Fibroblast of skin of scalp (primary cell): ENCODE measurements at places on chromosomes 7 and 10.

DNA sequence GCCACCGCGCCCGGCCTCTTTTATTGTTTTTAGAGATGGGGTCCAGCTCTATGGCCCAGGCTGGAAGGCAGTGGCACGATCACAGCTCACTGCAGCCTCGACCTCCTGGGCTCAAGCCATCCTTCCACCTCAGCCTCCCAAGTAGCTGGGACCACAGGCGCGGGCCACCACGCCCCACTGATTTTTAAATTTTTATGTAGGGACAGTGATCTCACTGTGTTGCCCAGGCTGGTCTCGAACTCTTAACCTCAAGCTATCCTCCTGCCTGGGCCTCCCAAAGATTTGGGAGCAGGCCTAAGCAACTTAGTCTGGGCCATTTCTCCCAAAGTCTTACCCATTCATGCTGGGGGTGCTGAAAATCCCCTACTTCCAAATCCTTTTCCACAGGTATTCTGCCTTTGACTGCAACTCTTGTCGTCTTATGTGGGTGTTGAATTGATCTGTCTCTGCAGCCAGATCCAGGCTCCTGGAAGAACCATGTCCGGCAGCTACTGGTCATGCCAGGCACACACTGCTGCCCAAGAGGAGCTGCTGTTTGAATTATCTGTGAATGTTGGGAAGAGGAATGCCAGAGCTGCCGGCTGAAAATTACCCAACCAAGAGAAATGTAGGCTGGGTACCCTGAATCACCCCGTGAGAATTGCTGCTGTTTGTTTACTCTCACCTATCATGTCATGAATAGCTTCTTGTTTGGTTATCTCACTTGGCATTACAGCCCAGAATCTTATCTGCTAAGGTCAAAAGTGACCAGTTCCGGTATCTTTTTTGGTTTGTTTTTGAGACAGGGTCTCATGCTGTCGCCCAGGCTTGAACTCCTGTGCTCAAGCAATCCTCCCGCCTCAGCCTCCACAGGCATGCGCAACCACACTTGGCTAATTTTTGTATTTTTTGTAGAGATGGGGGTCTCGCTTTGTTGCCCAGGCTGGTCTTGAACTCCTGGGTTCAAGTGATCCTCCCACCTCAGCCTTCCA is 1.1 kb downstream of the ZDHHC4 start:
- no peak for DNase-seq

DNA sequence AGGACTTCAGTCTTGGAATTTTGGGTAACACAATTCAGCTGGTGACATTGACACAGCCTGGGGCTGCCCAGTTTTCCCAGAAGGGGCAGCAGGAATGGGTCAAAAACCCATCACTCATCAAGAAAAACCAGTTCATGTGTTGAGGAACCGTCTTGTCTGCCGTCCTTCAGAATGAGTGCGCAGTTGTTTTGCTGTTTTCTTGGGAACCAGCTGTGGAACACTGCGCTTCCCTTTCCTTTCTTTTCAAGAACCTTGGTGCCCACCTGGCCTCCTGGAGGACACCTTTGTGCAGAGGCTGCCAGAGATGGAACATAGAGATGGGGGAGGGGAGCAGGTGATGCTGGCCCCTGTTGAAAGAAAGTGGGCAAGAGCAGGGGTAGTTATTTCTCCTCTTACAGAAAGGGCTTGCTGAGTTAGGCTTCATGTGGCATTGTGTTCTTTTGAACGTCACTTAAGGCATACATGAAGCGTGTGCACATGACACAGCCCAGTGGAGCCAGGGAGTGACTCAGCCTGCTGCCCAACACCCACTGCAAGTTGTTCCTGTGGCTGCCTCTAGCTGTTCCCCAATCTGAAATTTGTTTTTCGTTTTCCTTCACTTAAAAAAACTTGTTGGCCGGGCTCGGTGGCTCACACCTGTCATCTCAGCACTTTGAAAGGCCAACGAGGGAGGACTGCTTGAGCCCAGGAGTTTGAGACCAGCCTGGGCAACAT is 87.4 kb upstream of the TNS3 start:
- DNase-seq = peak; percentile 92

DNA sequence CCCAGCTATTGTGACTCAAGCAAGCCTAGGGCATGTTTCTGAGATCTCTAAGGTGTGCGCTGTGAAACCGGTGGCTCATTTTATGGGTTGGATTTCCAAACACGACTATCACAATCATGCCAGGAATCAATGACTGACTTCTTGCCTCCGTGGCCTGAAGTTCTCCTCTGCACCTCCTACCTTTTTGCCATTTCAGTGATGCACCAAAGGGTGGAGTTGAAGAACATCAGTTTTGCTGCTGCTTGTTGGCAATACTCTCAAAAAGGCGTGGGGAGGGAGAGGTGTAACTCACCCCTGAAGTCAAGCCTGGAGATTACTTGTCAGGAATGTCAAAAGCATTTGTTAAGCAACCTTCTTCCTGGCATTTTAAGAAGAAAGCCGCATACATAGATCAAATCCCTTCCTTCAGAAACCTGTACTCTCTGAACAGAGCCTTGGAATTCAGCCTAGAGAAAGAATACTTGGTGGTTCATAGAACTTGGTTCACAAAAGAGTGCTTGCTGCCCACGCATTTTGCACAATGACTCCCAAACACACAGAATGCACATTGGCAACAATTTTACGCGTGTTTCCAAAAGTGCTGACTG is 41.0 kb downstream of the KIAA1217 start:
- DNase-seq = no peak

DNA sequence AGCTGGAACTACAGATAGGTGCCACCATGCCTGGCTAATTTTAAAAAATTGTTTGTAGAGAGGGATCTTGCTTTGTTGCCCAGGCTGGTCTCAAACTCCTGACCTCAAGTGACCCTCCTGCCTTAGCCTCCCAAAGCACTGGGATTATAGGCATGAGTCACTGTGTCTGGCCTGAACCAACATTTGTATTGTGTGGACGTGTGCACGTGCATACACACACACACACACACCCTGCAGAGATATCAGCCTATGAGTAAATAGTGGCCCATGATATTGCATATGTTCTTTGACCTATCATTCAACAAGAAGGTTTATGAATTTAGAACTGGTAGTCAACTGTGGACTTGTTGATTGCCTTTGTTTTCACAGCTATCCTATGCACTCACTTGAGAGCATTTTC is 161.6 kb downstream of the BAMBI start:
- peak; percentile 18 for DNase-seq

DNA sequence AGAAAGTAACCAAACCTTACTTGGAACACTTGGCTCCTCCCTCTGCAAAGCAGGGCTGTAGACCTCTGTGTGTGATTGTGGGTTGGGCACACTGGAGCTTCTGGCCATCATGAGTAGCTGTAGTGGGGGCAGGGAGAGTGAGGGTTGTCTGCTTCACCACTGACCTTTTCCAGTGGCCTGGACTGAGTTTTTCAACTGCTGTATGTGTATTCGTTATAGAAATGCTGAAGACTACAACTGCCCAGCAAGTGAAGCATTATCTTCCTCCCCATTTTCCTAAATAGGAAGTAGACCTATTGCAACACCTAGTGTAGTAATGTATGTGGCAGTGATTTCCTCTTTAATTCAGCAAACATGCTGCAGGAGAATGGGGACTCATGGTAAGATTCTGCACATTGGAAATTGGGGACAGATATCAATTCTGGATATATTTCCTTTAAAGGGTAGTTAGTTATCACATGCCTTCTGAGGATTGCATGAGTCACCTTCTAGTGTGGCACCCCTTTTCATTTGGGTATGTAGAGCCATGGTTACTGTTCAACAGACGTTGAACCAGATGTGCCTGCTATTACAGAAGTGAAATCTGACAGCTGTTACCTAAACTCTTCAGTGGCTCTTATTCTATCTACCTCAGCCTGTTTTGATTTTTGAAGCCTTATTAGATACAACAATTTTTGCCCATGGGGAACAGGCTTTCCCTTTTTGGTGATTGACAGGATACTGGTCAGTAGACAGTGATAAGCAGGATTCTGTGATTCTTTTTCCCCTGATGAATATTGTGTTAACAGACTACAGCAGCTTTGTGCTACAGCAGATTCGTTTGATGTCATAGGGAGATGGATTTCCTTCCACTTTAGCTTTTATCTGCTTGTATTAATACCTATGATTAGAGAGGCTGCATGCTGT is 130.9 kb downstream of the SND1 start:
- DNase-seq = no peak

- DNase-seq = no peak
Measured at GRCh38 chr10:123356799-123357198, 202.6 kb downstream of the BUB3 start.

DNA sequence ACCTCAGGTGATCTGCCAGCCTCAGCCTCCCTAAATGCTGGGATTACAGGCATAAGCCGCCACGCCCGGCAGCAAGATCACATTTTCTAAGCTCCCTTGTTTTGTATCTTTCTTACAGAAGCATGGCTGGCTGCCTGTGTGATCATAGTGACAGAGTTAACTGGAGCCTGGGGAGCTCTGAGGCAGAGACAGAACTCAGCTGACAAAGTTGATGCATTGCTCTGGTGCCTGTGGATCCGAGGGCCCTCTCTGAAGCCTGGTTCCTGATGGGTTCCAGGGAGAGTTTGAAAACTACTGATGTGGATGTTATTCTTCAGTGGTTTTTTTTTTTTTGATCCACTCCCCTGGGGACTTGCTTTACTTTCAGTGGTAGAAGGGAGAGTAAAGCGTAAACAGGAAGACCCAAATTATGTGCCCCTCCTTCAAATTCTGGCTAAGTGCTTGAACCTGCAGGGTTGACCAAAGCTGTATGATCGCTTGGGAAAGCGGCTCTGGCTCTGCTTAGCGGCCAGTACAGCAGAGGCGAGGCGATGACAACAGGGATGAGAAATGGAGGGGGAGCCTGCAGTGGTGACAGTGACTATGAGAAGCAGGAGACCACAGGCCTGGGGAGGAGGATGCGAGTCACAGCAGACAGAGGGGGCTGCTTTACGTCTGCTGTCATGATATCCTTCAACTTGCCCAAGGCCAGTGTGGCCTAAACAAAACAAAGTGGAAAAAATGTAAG is 6.8 kb upstream of the EFCAB10 start:
- peak; percentile 60 for DNase-seq

DNA sequence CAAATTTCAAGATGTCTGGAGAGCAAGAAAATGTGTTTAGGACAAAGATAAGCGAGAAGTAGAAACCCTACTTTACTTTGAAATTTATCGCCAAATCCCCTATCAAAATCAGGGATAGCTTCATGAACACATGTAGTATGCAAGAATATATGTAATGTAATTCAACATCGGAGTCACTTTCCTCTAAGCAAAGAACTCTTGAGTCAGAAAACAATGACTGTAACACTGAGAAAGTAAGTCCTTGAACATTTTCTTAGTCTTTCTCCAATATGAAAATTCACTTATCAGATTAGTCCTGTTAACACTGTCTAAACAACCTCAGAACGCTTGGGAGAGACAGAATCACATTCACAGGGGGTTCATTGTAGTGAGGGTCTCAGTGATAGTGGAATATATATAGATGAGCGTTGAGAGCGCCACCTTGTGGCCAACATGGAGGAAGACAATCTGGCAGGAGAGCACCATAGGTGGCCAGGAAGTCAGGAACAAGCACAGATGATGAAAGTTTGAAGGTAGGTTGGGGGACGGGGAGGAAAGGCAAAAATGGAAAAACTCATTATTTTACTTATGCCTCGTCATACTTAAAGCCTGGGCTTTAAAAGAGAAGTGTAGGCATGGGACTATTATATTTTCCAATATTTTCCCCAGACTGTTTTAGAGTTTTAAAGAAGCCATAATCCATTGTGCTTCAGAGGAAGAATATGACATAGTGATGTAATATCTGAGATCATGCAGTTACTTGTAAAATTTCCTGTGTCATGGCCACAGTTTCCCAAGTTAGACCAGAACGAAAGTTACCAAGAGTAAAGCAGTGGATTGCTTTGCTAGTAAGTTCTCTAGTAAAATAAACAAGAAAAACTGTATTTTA is 115.5 kb upstream of the GNAI1 start:
- DNase-seq = peak; percentile 64

- no peak for DNase-seq
Measured at GRCh38 chr7:30091987-30092386, 42.8 kb upstream of the MTURN start.

DNA sequence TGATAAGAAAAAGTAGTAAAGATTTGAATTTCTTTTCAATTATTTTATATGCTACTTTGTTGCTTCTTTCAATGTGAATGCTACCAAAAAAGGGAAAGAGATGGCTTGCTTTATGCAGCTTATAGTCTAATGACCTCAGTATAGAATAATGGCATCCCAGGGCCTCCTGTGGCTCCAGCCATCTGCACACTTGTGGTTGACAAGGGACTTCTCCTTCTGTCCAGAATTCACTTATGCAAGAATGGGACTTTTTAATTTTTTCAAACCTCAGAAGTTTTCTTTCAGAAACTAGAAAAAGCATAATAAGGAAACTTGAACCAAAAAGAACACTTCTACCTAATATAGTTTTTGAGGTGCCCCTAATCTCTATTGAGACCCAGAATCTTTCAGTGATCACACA is 310.9 kb downstream of the CTNNA3 start:
- peak; percentile 6 for DNase-seq

DNA sequence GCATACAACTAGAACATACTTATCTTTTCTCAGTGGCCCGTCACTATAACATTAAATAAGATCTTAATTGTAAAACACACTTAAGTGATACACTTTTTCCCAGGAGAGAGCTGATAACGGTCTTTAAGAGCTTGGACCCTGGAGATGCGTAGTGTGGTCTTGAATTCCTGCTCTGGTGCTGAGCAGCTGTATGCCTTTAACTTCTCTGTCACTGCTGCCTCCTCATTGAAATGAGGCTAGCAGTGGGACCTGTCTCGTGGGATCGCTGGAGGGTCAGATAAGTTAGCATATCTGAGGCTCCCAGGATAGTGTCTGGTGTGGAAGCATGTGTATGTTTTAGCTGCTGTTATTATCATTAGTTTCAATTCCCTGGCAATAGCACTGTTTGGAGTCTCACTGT is 194.9 kb downstream of the SDK1 start:
- no peak for DNase-seq

- DNase-seq = peak; percentile 88
Measured at GRCh38 chr10:1360558-1361164, 304.5 kb downstream of the WDR37 start.

DNA sequence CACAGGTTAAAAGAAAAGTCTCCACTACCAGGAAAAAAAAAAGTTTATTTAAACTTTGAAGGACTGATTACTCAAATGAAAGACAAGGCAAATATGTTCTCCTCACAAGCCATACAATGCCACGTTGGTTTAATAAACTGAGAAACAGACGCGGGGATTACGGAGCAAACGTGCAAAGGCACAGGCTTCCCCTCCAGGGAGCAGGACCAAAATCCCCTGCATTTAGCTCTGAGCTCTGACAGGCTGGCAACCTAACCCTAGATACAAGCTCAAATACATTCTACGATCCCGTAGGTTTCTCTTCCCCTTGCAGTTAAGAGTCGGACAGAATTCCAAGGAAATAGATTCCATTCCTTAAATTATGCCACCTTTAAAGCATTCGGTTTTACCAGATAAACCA is 7.7 kb upstream of the GRB10 start:
- no peak for DNase-seq
